SJSA1 (cell line): ENCODE measurements at places on chromosomes 2 and 18.

DNA sequence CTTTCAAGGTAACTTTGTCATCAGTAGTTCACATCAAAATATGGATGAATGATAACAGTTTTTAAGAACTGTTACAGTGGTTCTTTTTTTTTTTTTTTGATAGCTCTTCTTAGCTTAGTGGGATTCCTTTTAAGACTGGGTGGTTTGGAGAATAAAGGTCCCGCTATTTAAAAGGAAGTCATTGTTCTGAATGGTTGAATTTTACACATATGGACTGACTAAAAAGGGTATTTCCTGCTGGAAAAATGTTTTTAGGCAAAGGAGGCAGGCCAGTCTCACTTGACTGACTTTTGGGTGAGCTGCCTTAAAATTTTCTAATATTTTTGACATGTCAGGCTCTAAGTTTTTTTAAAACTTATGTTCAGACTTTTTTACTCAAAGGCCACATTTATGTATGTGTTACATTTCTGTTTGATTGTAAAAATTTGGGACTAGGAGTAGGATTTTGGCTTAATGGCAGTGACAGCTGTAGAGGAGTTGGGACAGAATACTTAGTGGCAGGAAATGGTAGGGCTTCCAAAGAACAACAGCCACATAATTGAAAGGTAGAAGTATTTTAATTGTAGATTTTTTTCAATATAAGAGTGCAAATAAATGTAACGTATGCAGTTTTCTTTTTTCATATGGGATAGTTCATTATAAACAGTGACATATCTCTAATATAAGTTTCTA lies 13.7 kb downstream of the VAPA start:
- no peak for DNase-seq

GRCh38 chr2:215664847-215665525 lies 229.1 kb upstream of the FN1 start:
- peak; percentile 61 for DNase-seq

DNA sequence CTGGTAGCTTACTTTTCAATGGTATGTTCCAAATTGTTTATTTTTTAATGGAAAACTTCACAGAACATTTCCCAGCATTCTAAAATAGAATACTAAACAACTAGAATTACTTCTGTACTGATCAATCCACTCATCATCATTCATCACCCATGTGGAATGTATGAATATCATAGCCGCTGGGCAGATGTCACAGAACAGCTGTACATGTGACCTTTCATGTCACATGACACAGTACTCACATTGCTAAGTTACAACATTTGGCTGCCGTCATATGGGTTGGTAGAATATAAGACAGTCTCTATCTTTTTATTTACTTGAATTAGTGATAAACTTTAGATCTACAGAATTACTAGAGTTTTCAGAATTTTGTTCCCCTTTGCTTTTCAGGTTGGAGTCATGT lies 387.6 kb downstream of the ZEB2 start:
- DNase-seq: no peak

- DNase-seq: no peak
These were observed 34.5 kb downstream of the HS1BP3 start for GRCh38 chr2:20616341-20616871.

DNA sequence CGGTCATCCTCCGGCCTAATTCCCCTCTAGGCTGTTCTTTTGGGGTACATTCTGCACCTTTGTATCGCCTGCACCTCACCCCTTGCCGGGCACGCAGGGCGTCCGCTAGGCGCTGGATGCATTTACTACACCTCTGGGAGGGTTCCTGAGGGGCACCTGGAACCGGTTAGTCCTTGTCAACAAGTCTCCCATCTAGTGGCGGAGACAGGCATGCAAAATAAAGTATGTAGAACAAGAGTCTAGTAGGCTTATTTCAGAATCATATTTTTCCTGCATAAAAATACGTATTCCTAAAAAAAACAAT lies 705 bp upstream of the TEX261 start:
- DNase-seq: no peak

DNA sequence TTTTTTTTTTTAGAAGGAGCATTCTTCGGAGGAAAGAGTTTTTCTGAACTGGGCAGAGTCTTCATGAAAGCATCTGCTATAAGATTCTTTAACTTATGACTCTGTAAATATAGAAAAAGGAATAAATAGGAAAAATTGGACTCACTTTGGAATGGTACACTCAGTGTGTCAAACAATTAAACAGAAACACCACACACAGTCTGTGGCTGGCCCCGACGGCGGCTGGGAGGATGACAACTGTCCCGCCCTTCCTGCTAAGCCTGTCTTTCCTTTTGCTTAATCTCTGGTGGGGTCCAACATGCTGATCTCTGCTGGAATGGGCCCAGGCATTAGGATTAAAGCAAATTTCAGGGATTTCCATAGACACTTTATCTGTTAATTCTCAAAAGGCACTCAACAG lies 12.5 kb upstream of the RAB31 start:
- no peak for DNase-seq

GRCh38 chr2:136131961-136132824 lies 14.2 kb upstream of the CXCR4 start:
- DNase-seq: no peak

GRCh38 chr18:13361431-13361830 lies 142.9 kb downstream of the LDLRAD4 start:
- DNase-seq: no peak

- DNase-seq: no peak
These were observed 2.6 kb downstream of the MAP2 start for GRCh38 chr2:209426432-209426831.

- no peak for DNase-seq
These were observed 510.6 kb downstream of the ERBB4 start for GRCh38 chr2:212027681-212028628.

DNA sequence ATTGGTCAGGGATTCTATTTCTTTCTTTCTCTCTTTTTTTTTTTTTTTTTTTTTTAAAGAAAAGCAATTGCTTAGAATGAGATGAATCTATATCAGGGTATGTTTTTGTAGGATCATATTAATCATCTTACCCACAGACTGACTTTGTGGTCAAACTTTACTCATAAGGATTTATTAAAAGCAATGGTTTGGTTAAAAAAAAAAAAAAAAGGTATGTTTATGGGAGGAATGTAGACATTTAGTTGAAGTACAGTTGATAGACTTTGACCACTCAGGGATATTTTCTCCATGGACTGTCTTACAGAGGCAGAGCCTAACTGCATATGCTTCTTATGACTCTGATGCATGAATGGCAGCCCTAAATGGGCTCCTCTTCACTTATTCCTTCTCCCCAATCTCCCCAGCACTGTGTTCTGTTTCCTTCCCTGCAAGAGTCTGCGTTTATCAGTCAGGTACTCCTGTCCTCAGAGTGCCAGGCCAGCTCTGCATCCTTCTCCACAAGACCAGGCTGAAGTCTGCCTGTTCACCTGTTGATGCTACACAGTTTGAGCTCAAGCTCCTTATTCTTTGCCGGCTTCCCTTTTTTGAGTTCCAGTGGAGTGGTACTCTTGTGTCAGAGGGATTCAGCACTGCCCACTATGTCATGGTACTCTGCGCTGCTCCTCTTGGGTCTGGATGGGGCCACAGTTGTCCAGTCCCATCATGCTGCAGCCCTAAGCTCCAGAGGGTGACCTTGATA lies 24.3 kb downstream of the CRIM1 start:
- DNase-seq: no peak

DNA sequence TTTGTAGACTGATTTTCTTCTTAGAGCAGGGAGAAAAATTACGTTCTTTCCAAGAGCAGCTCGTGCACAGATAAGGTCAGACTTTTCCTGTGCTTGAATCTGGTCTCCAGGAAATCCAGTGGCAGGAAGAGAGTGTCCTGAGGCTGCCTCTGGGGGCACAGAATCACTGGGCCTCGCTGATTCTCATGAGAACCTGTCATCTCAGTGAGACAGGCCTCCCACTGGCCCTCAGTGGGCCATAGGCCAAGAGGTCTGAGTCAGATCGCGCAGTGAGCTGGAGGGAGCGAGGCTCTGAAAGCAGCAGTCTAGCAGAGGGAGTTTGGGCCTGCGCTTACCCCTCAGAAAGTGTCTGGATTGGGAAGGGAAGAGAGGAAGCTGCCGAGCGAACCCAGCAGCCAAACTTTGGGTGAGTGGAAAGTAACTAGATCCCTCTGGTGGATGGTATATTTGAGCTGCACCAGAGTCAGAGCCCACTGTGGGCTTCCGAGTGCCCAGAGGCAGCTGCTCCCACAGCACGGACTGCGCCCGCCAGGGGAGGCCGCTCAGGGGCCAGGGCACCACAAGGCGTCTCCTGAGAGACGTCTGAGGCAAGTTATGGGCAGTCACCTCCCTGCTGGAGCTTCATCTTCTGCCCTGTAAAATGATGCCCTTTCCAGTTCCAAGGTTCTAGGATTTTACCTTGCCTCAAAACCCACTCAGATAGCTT lies 8.2 kb downstream of the GDF7 start:
- no peak for DNase-seq

DNA sequence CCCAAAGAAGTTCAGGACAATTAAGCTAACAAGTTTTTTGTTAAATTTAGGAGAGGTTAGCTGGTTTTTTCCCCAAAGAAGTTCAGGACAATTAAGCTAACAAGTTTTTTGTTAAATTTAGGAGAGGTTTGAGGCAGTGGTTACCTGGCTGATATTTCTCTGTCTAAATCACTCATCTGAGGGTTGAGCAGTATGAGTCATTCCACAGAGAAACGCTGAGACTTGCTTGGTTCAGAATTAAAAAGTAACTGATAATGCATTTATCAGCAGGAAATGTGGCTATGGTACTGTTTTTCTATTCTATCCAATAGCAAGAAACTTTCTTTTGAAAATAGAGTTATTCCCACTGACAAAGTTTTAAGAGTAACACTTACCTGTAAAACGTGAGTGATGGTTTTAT lies 22.8 kb upstream of the KIDINS220 start:
- DNase-seq: no peak

- no peak for DNase-seq
These were observed 305.4 kb upstream of the RND3 start for GRCh38 chr2:150792780-150793300.

DNA sequence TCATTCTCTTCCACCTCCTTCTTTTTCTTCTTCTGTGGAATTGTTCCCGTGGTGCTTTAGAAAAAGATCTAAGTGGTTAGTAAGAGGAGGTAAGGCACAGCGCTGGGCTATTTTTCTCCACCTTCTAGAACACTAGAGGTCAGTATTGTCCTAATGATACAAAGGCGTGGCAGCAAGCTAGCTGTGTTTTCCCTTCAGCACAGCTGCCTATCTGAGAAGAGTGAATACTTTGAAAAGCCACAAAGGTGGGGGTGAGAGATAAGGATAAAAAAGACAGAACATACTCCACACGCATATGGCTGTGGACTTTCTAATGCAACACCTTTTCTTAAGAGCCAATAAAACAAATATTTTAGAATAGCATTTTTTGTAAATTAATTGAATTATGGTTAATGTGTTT lies 2.1 kb downstream of the CNTNAP5 start:
- DNase-seq: no peak

- no peak for DNase-seq
These were observed 57.0 kb upstream of the SCN1A start for GRCh38 chr2:166184789-166185188.

GRCh38 chr2:45166229-45166890 lies 157.1 kb upstream of the SIX2 start:
- DNase-seq: no peak

GRCh38 chr2:25494616-25495015 lies 152.9 kb upstream of the DNMT3A start:
- DNase-seq: no peak

GRCh38 chr2:24824966-24825882 lies 32.0 kb downstream of the CENPO start:
- DNase-seq: peak; percentile 45

- no peak for DNase-seq
These were observed 150.2 kb downstream of the GALNT1 start for GRCh38 chr18:35731701-35732100.

- no peak for DNase-seq
These were observed 123.7 kb downstream of the PIK3C3 start for GRCh38 chr18:42078711-42079110.

DNA sequence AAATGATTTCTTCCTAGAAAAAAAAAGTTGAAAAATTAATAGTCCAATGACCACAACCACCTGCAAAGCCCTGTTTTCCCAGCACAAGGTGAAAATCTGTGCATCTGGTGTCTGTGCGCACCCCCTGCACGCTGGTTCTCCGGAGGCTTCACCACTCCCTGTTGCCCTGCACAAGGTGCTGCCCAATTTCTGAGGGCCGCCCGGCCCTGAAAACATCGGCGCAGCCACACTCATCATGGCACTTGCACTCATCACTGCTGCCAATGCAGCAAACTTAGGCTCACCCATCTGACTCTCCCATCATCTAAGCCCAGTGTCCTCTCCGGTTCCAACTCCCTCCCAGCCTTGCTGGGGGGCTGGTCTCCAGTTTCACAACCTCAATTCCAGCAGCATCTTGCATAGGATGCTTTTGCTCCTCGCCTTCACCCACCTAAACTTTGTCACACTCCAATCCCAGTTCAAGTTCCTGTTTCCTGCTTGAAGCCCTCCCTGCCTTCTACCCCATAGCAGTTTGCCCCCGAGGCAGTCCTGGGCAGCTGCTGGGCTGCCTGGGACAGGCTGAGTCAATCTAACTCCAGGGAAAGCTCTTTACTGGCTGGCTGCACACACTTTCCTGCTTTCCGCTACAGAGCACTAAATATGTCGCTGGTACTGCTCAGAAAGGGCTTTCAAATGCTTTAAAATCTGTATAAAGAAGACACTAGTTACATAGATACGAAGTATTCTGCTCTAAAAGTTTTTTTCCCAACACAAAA lies 522.5 kb upstream of the ID2 start:
- no peak for DNase-seq

GRCh38 chr2:58448845-58449244 lies 207.7 kb upstream of the FANCL start:
- DNase-seq: no peak

- DNase-seq: no peak
These were observed 1.2 kb downstream of the CPO start for GRCh38 chr2:206940546-206940945.

DNA sequence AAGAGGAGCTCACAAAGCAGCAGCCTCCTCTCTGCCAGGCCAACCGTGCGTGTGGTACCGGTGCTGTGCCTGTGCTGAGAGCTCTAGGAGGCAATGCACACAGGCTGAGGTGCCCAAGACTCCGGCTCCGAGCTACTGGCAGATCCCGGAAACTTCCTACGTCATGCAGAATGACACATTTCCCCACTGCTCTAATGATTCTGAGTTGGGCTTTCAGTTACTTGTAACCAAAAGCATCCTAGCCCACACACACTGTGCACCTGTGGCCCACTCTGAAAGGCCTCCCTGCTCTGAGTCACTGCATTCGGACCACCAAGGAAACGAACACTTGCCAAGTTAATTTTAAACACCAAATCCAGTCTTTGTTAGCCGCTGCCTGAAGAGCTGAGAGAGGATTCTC lies 9.3 kb upstream of the RNU4ATAC start:
- peak; percentile 96 for DNase-seq

DNA sequence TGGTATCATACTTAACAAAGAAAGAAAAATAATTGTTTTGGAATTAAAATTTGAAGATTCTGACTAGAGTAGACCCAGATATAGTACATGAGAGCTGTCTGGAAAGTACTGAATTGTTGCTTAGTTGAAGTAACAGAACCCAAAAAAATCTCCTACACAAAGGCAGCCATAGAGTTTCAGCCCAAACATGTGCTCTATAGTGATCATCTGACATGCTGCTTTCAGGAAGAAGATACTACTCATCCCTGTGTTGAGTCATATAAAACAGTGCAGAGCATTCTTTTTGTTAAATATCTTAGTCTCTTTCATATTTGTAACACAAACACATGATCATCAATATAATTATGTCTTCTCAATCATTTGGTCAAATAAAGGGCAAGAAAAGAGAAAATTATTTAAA lies 84.8 kb upstream of the PTPRM start:
- DNase-seq: no peak

- no peak for DNase-seq
These were observed 623.9 kb upstream of the CRIM1 start for GRCh38 chr2:35731674-35732073.
